Activated T-helper 17 cell treated with anti-CD3 and anti-CD28 coated beads, Interleukin-2, amount 50 U/mL, for 72 hours (primary cell): ENCODE measurements at places on chromosomes 3 and 15.

- ATAC-seq: peak; percentile 92
Measured at GRCh38 chr15:101675796-101676582, 23.8 kb upstream of the TM2D3 start.

- ATAC-seq: no peak
Measured at GRCh38 chr15:80020731-80021130, 38.7 kb upstream of the ZFAND6 start.

- no peak for ATAC-seq
Measured at GRCh38 chr3:61669668-61670299, 108.4 kb downstream of the PTPRG start.

- ATAC-seq: peak; percentile 79
Measured at GRCh38 chr3:48429317-48429959, 448 bp downstream of the PLXNB1 start.

- no peak for ATAC-seq
Measured at GRCh38 chr3:135990903-135991302, 25.4 kb downstream of the PPP2R3A start.

DNA sequence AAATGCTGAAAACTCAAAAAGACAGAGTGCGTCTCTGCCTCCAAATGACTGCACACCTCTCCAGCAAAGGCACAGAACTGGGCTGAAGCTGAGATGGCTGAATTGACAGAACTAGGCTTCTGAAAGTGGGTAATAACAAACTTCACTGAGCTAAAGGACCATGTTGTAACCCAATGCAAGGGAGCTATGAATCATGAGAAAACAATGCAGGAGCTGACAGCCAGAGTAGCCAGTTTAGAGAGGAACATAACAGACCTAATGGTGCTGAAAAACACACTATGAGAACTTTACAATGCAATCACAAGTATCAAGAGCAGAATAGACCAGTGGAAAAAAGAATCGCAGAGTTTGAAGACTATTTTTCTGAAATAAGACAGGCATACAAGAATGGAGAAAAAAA lies 10.1 kb upstream of the AVEN start:
- no peak for ATAC-seq
